T-cell (primary cell): ENCODE measurements at places on chromosomes 11 and 22.

DNA sequence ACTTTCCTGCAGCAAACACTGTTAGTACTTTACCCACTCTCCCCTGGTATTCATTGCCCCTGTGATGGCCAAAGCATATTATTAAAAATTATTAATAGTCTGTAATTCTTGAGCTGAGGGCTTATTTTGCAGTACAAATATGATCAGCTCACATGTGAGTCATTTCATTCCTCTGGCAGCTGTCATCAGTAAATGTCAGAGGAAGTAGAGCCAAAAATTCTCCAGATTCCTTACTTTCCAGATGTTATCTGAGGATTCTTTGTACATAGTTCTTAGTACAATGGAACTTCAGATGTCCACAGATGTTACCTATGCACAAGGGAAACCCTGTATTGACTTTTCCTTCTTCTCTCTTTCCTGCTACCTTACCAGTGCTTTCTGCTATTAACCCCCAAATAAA, 12.5 kb downstream of the OR5B3 start:
- DNase-seq: no peak

- no peak for DNase-seq
Measured at GRCh38 chr11:126366064-126366822, 10.8 kb downstream of the ST3GAL4 start.

DNA sequence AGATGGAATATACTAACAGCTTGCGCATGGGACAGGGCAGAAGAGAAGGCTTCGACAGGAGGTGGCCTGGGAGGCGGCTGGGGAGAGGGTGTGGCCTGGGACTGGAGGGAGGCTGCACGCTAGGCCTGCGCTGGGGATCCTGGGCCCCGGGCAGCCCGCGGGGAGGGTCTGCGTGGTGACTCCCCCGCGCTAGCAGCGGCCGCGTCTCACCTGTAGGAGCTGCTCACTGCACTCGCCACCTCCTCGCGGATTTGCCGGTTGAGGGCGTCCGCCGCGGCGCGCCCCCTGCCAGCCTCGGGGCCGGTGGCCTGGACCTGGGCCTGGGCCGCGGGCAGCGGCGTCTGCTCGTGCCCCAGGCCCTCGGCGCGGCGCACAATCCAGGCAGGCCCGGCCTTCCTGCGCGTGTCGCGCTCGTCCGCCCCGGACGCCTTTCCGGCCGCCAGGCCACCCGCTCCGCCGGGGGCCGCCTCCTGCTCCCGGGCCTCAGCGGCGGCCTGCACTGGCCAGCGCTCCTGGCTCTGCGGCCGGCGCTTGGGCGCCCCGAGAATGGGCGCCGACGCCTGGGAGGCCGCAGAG, 1.5 kb downstream of the MAP6 start:
- no peak for DNase-seq

- DNase-seq: no peak
Measured at GRCh38 chr11:118635642-118636041, 28.2 kb downstream of the PHLDB1 start.

DNA sequence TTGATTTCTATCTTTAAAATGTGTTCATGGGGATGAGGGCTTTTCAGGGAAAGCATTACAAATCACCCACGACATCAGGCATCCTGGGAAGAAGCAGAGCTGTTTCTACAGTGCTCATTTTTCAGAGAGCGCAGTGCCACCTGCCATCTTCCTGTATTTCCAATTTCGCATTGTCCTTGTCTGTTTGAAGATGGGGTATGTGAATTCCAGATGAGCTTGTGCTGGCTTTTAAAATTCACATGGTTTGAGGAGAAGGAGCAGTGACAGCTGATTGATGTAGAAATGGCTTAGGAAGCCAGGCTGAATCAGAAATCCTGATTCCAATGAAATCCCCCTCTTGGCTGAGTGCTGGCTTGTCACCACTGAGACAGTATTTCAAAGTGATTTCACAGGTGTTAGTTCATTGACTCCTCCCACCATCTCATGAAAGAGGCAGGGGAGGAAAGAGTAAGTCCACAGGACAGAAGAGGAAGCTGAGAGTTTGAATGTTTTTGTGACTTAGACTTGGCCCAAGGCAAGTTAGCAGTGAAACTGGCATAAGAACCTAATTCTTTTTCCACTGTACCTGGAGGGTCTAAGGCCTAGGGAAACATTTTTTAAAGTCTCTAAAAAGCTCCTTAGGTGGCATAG, 344.6 kb upstream of the C11orf87 start:
- DNase-seq: no peak

- no peak for DNase-seq
Measured at GRCh38 chr11:68881320-68881719, 22.3 kb downstream of the MRPL21 start.

DNA sequence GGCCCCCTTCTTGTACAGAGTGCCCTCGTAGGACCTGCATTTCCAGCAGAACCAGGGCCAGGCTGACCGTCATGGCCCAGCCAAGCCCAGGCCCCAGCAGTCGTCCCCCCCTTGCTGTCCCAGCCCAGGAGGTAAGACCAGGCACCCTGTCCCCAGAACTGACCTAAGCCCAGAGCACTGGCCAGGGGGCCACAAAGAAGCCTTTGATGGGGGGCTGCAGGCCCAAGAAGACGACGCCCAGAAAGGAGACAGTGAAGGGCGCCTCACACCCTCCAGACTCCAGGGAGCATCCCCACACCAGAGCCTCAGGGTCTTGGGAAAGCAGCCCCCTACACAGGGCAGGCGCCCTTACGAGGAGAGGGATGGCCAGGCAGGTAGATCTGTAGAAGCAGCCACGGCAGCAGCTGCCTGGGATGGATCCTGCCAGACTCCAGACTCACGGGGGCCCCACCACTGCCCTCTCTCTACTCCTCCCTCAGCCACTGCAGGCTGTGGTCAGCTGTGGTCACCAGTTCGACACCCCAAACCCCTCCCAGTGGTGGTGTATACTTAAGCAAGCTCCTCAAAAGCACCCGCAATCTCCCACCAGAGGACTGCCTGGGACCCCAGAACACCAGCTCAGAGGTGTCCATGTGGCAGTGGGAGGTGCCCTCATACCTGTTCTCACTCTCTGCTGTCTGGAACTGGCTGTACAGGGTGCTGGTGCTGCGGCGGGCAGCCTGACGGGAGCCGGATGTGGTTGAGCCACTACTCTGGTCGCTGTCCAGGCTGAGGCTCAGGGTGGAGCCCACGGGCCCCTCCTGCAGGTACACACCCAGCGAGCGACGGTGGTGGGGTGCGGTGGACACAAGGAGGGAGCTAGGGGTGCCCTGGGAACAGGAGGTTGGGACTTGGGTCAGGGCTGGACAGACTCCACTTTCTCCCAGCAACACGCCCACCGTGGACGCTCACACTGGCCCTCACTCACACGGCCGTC, 27.0 kb downstream of the SBF1 start:
- no peak for DNase-seq

DNA sequence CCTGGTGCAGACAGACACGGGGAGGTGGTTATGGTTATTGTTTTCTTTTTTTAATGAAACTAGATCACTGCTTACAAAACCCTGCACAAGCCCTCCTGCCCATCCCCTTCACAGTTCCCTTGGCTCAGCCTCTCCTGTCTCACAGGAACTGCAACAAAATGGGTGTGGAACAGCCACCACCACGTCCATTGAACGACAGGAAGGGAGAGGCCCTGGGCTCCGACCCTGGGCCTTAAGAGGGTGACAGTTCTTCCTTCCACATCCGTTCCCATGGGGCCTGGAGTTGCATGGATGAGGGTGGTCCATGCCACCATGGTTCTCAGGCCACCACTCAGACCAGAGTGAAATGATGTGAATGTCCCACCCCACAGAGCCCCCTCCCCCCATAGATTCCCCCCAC, 15.7 kb downstream of the PRPF19 start:
- DNase-seq: no peak

DNA sequence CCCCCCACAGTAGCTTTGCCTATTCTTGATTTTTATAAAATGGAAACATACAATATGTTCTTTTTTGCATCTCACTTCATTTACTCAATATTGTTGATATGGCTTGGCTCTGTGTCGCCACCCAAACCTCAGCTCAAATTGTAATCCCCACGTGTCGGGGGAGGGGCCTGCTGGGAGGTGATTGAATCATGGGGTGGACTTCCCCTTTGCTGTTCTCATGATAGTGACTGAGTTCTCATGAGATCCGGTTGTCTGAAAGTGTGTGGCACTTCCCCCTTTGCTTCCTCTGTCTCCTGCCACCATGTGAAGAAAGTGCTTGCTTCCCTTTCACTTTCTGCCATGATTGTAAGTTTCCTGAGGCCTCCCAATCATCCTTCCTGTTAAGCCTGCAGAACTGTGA, 431.3 kb downstream of the MN1 start:
- no peak for DNase-seq

- DNase-seq: no peak
Measured at GRCh38 chr11:6127881-6128280, 20.4 kb downstream of the OR56B4 start.

DNA sequence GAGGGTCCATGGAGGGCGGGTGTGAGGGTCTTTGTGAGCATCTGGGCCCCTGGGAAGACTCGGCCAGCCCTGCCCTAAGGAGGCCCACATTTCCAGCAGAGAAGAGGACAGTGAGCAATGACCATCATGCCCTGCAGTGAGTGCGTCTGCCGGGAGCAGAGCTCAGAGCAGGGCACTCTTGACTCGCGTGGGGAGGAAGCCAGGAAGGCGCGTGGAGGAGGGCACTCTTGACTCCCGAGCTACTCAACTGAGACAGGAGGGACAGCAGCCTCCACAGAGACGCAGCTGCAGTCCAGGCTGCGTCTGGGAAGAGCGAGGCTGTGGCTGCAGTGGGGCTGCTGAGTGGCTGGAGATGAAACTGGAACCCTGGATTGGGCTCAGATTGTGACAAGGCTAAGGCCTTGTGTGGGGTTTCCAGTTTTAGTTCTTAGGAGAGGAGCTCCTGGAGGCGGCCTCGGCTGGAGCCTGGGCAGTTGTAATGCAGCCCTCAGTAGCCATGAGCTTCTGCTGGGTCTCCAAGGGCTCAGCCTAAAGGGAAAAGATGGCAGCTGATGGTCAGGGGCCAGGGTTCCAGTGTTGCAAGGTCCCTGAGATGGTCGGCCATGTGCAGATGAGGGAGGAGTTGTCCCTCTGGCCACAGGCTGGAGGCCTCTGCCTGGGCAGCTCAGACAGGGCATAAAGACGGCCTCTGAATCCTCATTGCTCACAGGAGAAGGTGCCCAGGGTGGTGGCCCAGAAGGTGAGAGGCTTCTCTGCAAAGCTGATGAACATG, 264.7 kb upstream of the B3GAT1 start:
- DNase-seq: no peak
